Hematopoietic multipotent progenitor cell treated with erythropoietin and hydrocortisone succinate and interleukin-3 and kit ligand, for 15 days (in vitro differentiated cells): ENCODE measurements at places on chromosomes 7 and 10.
A peak's percentile ranks its signal among the peaks of the same experiment; 100 is the strongest.

DNA sequence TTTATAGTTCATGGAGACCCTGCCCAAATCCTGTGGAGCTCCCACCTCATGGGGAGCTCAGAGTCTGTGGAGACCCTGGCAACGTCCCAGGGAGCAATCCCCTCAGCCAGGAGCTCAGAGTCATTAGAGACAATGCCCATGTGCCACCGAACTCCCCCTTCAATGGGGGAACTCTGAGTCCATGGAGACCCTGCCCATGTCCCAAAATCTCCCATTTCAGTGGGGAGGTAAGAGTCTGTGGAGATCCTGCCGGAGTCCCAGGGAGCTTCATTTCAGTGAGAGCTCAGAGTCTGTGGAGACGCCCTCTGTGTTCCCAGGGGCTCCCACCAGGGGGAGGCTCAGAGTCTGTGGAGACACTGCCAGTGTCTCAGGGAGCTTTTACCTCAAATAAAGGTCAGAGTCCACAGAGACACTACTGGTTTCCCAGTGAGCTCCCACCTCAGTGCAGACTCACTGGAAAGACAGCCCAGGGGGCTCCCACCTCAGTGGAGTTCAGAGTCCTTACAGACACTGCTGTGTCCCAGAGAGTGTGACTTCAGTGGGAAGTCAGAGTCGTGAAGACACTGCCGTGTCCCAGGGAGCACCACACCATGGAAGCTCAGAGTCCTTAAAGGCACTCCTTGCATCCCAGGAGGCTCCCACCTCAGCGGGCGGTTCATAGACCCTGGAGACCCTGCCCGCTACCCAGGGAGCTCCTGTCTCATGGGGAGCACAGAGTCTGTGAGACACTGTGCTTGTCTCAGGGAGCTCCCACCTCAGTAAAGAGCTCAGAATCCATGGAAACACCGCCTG is 5.0 kb downstream of the MYO1G start:
- peak; percentile 62 for DNase-seq

- DNase-seq = peak; percentile 65
Observed at GRCh38 chr7:127792528-127793342, 140.7 kb downstream of the SND1 start.

DNA sequence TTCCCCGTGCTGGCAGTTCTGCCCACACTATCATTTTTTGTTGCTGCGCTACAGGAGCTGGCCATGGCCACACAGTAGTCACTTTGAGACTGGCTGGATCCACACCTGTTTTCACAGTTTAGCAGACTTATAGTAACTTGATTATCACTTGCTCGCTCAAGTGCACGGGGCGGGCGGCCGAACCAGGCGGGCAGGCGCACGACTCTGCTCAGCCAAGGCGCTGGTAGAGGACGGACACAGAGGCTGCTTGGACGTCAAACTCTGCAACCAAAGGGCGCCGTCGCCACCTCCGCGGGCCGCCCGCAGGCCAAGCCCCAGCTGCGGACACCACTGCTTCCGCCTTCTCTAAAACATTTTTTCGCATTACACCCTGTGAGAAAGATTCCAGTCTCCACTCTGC is 38.4 kb upstream of the PHYHIPL start:
- no peak for DNase-seq

DNA sequence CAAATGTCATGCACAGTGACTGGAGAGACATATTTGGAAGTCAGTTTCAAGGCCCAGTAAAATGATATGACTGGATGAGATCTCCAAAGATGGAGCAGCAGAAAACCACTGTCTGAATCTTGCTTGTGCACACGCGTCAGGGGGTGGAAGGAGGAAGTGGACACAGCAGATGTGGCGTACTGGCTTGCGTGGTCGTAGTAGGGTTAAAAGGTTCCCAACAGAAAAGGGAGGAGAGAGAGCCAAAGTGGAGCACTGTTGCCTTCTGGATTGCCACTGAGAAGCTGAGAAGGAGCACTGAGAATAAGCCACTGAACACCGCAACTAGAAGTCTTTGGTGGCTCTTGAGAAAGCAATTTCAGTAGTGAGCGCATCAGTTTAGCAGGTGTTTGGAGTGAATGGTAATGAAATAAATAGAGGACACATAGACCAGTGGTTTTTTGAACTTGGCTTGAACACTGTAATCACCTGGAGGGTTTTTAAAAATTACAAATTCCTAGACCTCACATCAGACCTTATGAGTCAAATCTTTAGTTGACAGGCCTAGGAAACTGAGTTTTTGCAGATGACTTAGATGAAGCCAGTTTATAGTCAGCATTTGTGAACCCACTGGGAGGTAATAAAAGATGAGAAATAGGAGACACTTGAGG is 227.3 kb downstream of the PTEN start:
- DNase-seq = no peak

DNA sequence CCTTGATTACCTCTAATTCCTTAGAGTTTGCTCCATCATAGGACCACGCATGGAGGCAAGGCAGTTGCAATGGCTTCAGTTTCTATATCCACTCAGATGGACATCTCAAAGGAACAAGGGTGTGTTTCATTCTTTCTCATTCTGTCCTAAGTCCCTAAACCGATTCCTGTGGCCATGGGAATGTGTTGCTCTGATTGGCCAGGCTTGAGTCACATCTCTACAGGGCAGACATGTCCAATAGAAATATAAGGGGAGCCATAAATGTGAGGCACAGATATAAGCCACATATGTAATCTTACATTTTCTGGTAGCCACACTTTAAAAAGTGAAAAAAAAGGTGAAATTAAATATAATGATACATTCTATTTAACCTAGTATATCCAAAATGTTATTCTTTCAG is 16.9 kb upstream of the DLD start:
- no peak for DNase-seq

DNA sequence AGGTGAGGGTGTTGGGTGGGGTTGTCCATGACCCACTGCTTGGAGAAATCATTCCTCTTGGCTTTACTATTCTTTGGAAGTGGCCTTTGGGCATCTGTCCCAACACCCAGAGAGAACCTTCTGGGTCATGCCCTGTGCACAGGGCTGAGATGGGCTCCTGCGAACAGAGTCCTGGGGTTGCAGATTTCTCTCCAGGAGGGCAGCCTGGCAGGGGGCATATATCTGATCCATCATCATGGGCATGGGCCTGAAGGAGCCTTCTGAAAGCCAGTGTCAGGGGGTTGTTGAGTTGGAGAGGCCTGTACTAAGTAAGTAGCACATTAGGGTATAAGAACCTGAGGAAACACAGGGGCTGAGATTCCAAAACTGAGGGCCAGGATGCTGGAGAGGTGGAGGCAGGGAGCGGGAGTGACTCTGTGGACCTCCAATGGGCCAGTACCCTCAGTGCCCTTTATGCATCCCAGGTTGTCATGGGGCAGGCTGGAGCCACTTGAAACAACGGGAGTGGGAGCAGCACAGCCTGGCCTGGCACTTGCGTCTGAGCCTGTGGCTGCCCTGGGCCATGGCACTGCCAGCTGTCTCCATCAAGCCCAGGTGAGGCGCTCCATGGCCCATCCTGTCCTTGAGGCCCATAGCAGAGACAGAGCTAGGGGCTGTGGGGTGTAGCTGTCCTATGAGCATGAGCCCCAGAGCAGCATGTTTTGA is 203.7 kb downstream of the GRID1 start:
- no peak for DNase-seq

GRCh38 chr7:134083766-134084487 is 43.2 kb upstream of the LRGUK start:
- DNase-seq = no peak

- DNase-seq = no peak
Observed at GRCh38 chr10:63698787-63699150, 177.6 kb downstream of the REEP3 start.

GRCh38 chr10:13750299-13751190 is 163.8 kb downstream of the PRPF18 start:
- no peak for DNase-seq
